ENCODE measurements at places on chromosomes 13 and 19.

- peak; percentile 60 for DNase-seq
Measured at GRCh38 chr19:18007044-18007916, 690 bp upstream of the ARRDC2 start.

GRCh38 chr19:19260417-19261214, 12.5 kb downstream of the TM6SF2 start:
- DNase-seq, result no peak

- DNase-seq, result no peak
Measured at GRCh38 chr13:42883142-42883541, 101.8 kb downstream of the FAM216B start.

- no peak for DNase-seq
Measured at GRCh38 chr19:47209319-47210179, 21.4 kb downstream of the BBC3 start.

DNA sequence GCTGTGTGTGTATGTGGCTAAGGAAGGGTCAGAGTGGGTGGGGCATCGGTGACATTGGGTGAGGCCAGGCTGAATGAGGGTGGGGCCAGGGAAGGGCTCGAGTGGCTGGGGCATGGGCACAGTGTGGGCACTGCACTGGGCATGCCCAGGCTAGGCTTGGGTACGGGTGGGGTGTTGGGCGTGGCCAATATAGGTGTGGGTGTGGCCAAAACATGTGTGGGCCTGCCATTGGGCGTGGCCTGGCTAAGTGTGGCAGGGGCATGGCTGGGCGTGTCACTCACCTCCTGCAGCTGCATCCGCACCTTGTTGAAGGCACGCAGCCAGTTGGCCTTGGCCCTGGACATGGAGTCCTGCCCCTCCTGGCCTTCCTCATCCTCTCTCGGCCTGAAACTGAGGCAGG, 33.2 kb downstream of the UNC13A start:
- no peak for DNase-seq

GRCh38 chr19:8185343-8186068, 23.7 kb upstream of the CERS4 start:
- no peak for DNase-seq

- DNase-seq, result no peak
Measured at GRCh38 chr19:19098703-19099632, 35.2 kb downstream of the SLC25A42 start.

GRCh38 chr19:42290523-42291434, 11.2 kb upstream of the PRR19 start:
- no peak for DNase-seq

- DNase-seq, result no peak
Measured at GRCh38 chr19:33947265-33947964, 150.7 kb downstream of the KCTD15 start.

DNA sequence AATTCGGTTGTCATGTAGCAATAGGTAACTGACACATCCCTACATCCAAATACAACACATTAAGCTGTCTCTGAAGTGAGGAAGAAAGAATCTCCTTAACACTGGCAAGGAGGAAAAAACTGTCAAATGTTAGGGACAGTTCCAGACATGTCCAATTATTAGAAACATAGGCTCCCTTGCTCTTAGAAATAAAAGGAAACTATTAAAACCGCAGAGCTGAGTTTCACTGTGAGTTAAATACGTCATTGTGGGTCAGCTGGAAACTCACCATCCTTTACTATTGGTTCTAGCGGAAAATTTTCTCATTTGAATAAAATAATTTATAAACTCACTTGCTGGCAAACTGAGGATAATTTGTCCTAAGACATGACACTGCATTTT, 40.7 kb downstream of the STARD13 start:
- DNase-seq, result no peak

DNA sequence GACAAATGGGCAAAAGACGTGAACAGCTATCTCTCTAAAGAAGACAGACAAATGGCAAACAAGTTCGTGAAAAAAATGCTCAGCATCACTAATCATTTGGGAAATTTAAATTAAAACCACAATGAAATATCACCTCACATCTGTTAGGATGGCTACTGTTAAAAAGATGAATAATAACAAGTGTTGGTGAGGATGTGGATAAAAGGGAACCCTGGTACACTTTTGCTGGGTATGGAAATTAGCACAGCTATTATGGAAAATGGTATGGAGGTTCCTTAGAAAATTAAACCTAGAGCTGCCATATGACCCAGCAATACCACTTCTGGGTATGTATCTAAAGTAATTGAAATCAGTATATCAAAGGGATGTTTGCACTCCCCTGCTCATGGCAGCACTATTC, 7.1 kb downstream of the CABP5 start:
- DNase-seq, result no peak

DNA sequence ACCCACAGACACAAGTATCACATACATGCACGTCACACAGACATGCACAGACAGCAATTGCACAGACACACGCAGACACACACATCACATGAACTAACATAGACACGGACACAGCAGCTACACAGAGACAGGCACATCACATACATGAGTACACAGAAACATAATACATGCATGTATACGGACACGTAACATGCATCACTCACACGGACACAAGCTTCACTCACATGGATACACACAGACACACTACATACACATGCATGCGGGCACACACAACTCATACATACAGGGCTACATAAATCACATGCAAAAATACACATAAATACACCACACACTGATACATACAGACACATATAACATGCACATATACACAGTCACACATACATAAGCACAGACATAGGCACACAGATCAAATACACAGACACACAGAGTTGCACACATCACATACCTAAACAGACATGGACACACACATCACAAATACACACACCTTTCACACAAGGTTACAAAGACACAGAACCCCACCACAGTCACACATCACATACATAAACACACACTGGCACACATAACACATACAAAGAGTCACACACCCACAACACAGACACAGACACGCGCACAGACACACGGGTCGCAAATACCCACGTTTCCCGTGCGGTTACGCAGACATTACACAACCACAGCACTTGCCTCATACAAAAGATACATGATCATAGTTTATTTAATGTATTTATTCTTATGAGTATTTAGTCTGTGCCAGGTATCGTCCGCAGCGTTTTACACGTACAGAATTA, 1.1 kb upstream of the LMTK3 start:
- DNase-seq, result no peak

DNA sequence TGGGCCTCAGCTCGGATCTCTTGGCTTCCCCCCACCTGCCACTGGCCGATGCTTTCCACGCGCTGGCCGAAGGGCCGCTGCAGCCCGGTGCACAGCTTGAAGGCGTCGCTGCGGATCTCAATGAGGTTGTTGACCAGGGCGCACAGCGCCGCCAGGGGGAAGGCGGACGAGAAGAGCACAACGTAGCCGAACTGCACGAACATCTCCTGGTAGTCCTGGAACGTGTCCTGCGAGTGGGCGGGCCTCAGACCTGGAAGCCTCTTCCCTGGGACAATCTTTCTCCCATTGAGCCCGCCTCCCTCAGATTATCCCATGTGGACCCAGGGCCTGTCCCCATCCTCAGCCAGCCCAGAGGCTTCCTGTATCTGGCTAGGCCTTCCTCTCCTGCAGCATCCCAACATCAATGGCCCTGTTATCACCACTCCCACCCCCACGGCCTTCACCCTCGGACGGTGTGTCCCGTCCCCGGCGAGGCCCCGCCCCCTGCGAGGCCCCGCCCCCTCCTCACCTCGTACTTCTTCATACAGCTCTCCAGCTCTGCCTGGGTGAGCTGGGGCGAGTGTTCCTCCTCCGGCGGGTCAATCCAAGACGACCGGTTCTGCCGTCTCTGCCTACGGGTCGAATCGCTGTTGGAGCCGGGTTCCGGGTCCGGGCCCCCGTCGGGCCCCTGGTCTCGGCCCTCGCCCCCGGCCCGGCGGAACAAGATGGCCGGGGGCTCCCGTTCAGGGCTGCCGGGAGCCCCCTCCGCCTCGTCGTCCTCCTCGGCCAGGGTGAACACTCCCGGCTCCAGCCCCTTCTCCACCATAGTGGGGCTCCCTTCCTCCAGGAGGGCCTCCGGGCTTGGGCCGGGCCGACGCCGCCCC, 6.8 kb downstream of the ANO8 start:
- no peak for DNase-seq

GRCh38 chr19:28039677-28040381, 1173.1 kb downstream of the UQCRFS1 start:
- no peak for DNase-seq

DNA sequence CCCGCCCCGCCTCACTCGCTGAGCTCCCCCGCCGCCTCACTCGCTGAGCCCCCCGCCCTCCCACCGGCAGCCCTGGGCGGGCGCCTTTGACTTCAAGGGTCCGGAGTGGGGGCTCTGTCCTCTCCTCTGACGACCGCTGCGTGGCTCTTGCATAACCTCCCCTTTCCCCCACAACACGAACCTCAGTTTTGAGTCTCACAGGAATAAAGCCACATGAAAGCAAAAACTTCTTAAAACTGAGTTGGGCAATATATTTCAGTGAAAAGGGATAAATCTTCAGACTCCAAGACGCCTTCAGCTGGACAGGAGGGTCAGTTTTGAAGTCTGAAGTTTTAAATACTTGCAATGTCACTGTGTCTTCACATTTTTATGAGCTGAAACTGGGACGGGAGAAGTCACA, 70.6 kb upstream of the C13orf46 start:
- DNase-seq, result no peak

DNA sequence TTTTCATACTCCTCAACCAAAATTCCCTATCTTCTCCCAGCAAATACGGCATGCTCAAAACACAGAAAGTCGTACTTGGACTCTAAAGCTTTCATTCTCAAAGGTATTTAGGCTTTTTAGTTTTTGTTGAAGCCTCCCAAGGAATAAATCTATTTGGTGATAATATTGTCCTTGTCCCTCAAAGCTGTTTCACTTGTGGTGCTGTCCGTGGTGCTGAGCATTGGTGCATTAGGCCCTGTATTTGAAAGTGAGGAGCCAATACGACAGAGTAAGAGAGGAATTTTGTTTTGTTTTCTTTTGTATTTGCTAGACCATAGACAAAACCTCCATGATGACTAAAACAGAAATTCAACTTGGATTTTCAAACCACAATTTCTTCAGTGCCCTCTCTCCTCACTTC, 3.2 kb upstream of the LGALS13 start:
- DNase-seq, result no peak
